ENCODE measurements at places on chromosomes 16 and 17. TPM values are rescaled to one million over a fixed set of nuclear protein-coding genes. Genes with fewer than 3 reads are reported as not detected.
A peak's percentile ranks its signal among the peaks of the same experiment; 100 is the strongest.

DNA sequence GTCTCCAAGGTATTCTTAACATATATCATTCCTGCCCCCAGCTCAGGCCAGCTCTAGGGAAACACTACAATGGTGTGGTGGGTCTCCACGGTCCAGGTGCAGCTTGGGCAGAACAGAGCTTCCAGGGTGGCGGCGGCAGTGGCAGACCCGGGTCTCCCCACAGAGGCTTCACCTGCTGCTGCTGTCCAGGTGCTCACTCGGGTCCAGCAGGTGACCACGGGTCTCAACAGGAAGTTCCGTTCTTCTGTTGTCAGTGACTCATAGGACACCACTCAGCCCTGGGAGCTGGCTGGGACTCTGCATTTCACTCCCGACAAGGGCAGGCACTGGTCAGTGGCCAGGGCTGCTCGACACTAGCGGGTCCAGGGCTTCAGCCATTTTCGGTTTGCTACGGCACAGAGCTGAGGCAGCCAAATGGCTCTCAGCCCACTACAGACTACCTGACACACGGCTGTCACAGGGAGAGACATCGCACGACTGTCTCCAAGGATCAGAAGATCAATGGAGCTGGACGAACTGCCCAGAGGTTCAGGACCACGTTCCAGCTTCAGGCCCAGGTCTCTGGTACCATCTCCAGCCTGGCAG lies 16.7 kb downstream of the MTHFSD start:
- no peak for DNase-seq

GRCh38 chr16:67428146-67428731 lies 2.7 kb upstream of the HSD11B2 start:
- no peak for DNase-seq

DNA sequence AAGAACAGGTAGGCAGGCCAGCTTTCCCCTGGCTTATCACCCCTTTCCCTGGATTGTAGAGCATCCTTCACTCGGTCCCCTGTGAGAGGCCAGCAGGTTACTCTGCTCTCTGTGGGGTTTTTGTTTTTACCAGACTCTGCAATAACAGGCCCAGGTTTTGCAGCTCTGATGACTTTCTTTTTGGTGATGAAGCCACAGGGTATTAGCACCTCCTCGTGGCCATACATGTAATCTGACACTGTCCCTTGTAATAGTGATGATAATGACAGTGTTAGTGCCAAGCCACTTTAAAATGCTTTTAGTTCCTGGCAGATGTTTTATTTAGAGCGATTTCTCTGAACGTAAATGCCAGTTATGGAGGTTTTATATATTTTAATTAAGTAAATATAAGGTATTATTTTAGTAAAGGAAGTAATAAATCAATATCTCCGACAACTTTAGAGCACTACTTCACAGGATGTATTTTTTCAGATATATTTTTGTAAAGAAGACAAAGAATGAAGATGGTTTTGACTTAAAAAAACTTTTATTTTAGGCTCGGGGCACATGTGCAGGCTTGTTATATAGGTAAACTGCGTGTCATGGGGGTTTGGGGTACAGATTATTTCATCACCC lies 38.0 kb upstream of the CPHXL start:
- no peak for DNase-seq

- no peak for DNase-seq
Observed at GRCh38 chr17:6856051-6856450, 24.5 kb upstream of the TEKT1 start.

DNA sequence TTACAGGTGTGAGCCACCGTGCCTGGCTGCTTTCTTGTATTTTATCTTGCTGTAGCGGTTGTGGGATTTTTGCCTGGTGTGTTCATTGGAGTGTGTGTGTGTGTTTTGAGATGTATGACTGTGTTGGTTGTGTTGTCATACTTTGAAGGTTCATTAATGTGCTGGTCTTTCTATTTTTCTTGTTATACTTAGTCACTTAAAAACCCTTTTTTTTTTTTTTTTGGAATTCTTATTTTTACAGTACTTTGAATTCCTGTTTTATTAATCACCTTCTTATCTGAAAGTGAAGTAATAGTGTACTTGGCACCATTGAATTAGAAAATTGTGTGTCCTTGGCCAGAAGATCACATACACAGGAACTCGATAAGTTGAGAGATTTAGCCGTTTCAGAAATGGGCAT lies 30.2 kb downstream of the TENT4B start:
- no peak for DNase-seq

DNA sequence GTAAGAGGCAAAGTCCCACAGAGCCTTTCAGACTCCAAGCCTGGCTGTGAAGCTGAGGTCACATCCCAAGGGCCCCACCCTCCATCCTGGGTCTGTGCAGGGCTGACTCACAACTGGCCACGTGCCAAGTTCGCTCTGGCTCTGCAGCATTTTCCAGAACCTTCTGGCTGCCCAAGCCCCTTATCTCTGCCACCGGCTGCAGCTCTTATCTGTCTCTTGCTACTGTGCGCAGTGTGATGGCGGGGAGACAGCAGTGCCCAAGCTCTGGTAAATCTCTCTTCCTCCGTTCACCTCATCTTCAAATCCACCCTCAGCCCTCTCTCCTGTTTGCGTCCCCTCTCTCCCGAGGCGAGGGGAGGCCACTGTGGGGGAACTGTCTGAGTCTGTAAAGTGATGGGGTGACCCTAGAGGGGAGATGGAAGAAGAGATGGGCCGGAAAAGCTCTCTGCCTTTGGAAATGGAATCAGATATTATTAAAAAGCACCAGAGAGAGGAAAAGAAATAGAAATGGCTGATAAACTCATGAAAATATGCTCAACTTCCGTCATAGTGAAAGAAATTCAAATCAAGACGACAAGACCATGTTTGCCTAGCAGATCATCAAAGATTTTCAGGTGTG lies 162.7 kb upstream of the CDC42EP4 start:
- DNase-seq = peak; percentile 57

DNA sequence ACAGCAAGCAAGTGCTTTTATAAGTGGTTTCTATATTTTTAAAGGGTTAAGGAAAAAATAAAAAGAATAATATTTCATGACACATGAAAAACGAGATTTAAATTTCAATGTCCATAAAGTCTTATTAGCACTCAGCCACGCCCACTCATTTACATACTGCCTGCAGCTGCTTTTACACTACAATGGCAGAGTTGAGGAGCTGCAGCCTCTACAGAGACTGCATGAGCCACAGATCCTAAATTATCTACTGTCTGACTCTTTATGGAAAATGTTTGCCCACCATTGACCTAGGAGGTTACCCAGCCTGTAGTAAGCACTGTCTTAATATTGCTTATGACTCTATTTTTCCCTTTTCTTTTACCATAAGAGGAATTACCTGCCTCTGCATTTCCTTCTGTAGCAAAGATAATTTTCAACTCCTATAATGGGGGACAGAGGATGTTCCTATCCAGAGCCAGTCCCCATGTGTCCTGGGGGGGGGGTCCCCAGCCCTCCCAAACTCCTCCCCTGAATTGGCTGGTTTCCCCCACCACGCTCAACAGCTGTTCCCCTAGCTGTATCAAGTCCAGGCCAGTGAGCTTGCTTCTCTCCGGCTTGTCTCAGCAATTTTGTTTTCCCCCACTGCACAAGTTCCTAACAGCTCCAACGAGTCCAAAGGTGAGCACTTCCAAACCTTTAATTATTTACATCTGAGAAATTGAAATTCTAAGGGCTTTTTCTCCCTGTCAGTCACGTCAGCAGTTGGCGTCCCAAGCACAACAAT lies 139.4 kb upstream of the ERCC4 start:
- DNase-seq = no peak

DNA sequence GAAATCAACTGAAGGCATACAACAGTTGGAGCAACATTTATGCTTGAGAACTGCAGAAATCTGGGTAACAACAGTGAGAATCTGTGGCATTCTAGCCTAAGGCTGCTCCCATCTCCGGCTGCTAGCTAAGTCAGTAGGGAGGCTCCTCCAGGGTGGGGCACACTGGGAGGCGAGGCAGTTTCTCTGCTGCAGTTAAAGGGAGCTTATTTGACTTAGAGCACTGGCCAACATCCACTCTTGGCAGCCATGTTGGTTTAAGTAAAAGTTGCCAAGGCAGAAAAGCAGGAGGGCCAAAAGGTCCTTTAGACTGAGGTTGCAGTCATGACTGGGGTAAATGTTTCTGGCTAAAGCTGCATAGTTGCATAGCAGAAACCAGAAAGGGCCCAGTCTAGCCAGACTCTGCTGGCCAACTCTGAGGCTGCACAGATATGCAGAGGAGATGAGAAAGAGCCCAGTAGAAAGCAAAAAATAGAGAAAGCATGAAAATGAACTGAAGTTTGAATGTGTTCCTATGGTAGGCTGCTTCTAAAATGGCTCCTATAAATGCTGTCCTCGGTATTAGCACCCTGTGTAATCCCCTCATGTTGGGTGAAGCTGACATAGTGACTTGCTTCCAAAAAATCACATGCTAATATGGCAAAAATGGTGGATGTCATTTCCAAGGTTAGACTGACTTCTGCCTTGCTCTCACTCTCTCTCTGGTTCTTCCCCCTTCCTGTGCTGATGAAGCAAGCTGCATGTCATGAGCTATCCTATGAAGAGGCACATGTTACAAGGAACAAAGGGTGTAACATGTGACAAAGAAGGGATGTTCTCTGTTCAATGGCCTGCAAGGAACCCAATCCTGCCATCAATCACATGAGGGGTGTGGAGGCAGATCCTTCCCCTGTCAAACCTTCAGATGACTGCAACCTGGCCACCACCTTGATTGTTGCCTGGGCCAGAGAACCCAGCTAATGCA lies 3.7 kb upstream of the C16orf78 start:
- no peak for DNase-seq

CYGB gene
- 10.1 TPM for total RNA-seq

Data from mesothelial cell of epicardium (in vitro differentiated cells).